Stimulated activated CD4-positive, alpha-beta T cell treated with anti-CD3 and anti-CD28 coated beads, Interleukin-1b, Interleukin-23, amount 100 ng/mL, for 1 hour (primary cell): ENCODE measurements at places on chromosomes 11 and 22.
A peak's percentile ranks its signal among the peaks of the same experiment; 100 is the strongest.

DNA sequence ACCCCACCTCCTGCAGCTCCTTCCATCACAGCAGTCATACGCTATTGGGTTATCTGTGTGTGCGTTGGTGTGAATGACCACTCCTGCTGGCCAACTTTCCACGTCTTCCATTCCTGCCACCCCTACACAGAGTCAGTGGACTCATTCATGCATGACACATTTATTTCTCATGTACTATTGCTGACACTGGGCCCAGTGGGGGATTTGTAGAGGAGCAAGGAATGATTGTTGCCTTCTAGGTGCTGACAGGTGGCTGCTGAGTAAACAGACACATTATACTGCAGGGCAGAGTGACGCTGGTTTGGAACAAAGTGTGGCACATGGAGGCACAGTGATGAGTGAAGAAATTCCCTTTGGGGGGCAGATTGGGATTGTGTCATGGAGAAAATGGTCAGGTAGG is 113.9 kb downstream of the CCDC81 start:
- DNase-seq: no peak

- no peak for DNase-seq
Observed at GRCh38 chr22:49196046-49196511, 631.6 kb downstream of the BRD1 start.

GRCh38 chr11:71446942-71447688 is 1.1 kb downstream of the DHCR7 start:
- no peak for DNase-seq

GRCh38 chr11:18429332-18429731 is 17.2 kb downstream of the LDHC start:
- DNase-seq: no peak

DNA sequence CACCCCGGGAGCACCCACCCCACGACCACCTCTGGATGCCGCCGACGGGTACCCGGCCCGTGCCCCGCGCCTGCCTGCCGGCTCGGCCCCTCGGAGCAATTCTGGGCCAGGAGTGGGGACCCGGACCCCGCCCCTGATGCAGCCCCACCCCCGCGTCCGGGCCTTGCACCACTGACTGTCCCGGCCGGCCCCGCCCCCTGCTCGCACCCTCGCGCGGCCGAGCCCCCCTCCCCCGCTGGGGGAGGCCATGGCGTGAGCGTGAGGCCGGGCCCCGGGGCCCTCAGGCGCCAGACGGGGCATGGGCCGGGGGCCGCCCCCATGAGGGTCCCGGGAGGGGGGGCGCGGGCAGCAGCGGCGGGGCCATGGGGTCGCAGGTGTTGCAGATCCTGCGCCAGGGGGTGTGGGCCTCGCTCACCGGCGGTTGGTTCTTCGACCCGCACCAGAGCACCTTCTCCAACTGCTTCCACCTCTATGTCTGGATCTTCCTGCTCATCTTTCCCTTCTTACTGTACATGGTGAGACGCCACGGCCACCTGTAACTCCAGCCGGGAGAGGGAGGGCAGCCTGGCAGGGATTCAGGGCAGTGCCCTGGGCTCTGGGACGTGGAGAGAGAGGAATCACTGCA is 486 bp downstream of the PCNX3 start:
- no peak for DNase-seq

- no peak for DNase-seq
Observed at GRCh38 chr11:17389957-17390649, 1.6 kb upstream of the KCNJ11 start.

DNA sequence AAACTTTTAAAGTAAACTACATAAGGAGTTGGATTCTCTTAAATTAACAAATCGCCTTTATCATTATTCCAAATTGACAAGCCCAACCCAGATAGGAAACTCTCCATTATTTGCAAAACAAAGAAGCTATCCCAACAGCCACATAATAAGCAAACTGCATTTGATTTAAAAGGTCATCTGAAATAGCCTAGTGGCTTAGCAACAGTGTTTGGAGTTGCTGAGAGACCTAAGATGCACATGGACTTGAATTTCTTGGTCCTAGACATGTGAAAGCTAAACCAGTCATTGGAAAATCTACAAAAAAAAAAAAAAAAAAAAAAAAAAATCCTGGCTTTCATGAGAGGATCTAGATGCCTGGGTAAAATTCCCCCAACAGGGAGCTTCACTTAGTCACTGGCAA is 69.5 kb downstream of the PRCP start:
- no peak for DNase-seq

GRCh38 chr22:46430961-46431838 is 95.7 kb downstream of the TRMU start:
- DNase-seq: no peak

DNA sequence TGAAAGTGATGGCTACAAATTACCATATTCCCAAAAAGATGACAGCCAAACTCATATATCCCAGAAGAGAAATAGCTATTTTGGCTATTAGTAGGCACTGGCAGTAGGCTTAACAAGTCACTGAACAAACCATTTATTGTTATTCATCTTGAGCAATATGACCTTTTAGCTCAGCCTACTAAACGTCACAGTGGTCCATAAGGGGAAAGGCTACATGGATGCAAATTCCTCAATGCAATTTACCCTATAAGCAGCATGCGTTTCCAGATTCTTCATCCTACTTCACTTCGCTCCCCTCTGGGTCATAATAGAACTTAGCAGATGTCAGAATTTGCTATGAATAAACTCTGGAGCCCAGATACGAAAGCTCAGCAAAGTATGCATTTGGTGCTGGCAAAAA is 114.0 kb downstream of the SIK3 start:
- DNase-seq: no peak

GRCh38 chr11:32888805-32889204 is 3.8 kb upstream of the QSER1 start:
- DNase-seq: no peak

- DNase-seq: no peak
Observed at GRCh38 chr11:74680703-74681531, 50.3 kb downstream of the CHRDL2 start.

- no peak for DNase-seq
Observed at GRCh38 chr11:14454861-14455632, 44.6 kb downstream of the COPB1 start.

DNA sequence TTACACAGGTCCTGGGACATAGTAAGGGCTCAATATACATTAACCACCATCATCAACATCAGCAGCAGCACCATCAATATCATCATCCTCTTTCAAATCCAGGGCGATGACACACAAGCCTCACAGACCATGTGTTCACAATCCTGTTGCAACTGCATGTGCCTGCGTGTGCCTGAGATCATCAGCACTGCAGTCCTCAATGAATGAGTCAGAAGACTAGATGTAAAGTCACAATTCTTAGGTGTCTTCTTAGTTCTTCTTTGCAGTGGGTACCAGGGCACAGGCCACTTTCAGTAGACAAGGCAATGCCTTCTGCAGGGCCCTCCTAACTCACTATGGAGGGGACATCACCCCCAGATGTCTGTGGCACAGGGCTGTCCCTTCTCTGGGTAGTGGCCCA is 111.1 kb downstream of the MYO18B start:
- DNase-seq: no peak

DNA sequence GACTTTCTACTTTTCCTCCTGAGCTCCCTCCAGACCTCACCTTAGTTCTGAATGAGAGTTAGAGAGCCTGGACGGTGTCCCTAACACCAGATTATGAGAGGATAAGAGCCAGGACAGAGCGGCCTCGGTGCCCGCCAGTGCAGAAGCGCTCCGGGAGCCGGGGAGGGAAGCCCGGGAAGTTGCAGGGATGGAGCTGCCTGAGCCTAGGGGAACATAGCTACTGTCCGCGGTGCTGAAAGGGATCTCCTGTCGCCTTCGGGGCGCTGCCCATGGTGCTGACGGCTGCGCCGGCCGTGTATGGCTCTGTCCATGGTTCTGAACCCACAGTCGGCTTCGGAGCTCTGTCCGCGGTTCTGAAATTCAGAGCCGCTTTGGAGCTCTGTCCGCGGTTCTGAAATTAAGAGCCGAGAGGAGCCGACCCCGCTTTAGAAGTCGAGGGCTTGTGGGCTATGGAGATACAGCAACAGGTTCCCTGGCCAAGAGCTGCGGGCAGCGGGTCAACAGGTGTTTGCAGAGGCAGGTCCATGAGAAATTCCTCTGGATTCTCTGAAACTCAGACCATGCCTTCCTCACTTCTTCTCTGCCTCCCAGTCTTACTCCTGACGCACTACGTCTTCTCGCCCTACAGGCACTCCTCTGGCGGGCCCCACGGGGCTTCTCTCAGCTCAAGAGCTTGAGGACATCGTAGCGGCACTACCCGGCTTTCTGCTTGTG is 814 bp downstream of the NPAS4 start:
- DNase-seq: peak; percentile 71

GRCh38 chr11:118180300-118180703 is 3.9 kb upstream of the SCN2B start:
- no peak for DNase-seq

GRCh38 chr11:111982019-111982464 is 43.2 kb upstream of the DLAT start:
- DNase-seq: peak; percentile 24

DNA sequence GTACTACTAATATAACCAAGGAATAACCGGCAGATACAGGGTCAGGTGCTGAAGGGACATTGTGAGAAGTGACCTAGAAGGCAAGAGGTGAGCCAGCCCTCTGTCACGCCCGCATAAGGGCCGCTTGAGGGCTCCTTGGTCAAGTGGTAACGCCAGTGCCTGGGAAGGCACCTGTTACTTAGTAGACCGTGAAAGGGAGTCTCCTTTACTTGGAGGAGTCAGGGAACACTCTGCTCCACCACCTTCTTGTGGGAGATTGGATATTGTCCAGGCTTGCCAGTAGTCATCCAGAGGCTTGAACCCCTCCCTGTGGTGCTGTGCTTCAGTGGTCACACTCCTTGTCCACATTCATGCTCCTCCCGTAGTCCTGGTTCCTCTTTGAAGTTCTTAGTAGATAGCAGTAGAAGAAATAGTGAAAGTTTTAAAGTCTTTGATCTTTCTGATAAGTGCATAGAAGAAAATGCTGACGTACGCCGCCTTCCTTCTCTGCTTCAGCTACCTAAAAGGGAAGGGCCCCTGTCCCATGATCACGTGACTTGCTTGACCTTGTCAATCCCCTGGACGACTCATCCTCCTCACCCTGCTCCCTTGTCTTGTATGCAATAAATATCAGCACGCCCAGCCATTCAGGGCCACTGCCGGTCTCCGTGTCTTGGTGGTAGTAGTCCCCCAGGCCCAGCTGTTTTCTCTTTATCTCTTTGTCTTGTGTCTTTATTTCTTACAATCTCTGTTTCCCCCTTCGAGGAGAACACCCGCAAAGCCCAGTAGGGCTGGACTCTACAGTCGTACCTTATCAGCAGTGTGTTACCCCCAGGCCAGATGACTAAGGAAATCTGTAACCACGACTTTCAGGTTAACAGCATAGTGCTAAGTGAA is 6.1 kb downstream of the NUP50 start:
- DNase-seq: no peak

DNA sequence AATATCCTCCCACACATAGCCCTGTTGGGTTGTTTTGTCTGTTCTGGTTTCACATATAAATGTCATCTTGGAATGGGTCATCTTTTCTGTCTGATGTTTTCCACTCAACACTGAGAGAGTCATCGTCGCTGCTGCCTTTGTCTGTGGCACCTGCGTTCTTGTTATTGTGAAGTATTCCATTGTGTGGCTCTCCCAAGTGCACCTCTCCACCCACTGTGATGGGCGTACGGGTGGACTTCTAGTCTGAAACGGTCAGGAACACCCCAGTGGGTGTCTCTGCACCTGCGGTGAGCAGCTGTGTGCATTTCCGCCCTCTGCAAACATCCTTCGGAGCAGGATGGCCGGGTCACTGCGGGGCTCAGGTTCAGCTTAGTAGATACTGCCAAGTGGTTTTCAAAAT is 34.5 kb upstream of the RTL6 start:
- no peak for DNase-seq

DNA sequence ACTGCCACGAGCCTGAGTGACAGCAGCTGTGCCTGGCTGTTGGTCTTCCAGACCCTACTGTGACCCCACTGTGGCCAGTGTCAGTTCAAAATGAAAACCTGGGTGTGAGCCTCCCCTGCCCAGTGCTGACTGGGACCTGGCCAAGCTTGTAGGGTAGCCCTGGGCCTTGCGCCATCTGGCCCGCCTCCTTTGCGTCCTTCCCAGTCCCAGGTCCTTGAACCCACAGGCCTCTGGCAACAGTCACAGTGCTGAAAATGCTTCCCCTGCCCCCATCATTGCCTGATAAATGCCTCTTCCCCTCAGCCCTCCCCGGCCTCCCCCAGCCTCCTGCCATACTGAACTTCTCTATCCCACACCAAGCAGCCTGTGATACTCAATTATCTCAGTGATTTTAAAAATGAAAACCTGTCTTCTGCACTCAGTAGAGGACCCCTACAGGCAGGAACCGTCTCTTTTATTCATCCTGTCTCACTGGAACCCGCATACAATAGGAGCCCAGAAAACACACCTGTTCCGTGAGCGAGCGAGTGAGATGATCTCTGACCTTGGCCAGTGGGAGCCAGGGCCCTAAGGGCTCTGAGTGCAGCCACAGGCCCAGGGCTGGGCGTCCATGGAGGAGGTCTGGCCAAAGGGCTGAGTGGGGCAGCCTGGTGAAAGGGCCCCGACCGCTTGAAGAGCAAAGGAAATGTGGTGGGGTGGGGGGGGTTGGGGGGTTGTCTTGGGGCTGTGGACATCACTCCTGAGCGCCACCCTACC is 49.7 kb upstream of the TTLL12 start:
- DNase-seq: no peak

- no peak for DNase-seq
Observed at GRCh38 chr22:41132550-41132949, 40.2 kb downstream of the EP300 start.

- DNase-seq: no peak
Observed at GRCh38 chr11:43523632-43524031, 156.9 kb upstream of the HSD17B12 start.

GRCh38 chr22:40178417-40179409 is 988 bp downstream of the TNRC6B start:
- DNase-seq: no peak

DNA sequence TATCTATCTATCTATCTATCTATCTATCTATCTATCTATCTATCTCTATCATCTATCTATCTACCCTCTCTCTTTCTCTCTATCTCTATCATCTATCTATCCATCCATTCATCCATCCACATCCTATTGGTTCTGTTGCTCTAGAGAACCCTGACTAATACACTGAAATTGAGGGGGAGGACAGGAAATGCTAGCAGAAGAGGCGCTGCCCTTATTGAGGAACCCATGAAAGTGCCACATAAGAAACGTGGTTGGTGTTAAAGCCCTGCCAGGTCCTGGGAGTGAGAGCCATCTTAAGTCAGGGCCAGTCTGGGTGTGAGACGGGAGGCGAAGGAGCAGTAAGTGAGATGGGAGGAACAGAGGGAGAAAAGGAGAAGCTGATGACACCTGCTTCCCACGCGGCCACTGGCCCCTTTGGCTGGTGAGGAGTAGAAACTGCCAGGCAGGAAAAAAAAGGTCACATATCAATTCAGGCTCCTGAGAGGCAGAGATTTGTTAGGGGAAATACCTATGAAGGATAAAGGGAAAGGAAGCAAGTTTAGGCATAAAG is 87.9 kb upstream of the PLET1 start:
- DNase-seq: no peak

- no peak for DNase-seq
Observed at GRCh38 chr11:1224491-1225385, 1.9 kb downstream of the MUC5B start.

GRCh38 chr22:36171941-36172340 is 11.4 kb upstream of the APOL3 start:
- no peak for DNase-seq

GRCh38 chr11:80388130-80388529 is 947.3 kb upstream of the TENM4 start:
- DNase-seq: no peak

- no peak for DNase-seq
Observed at GRCh38 chr11:104064034-104064630, 27.7 kb downstream of the DDI1 start.
